ENCODE measurements at places on chromosomes 12 and 14.
A peak's percentile ranks its signal among the peaks of the same experiment; 100 is the strongest.

DNA sequence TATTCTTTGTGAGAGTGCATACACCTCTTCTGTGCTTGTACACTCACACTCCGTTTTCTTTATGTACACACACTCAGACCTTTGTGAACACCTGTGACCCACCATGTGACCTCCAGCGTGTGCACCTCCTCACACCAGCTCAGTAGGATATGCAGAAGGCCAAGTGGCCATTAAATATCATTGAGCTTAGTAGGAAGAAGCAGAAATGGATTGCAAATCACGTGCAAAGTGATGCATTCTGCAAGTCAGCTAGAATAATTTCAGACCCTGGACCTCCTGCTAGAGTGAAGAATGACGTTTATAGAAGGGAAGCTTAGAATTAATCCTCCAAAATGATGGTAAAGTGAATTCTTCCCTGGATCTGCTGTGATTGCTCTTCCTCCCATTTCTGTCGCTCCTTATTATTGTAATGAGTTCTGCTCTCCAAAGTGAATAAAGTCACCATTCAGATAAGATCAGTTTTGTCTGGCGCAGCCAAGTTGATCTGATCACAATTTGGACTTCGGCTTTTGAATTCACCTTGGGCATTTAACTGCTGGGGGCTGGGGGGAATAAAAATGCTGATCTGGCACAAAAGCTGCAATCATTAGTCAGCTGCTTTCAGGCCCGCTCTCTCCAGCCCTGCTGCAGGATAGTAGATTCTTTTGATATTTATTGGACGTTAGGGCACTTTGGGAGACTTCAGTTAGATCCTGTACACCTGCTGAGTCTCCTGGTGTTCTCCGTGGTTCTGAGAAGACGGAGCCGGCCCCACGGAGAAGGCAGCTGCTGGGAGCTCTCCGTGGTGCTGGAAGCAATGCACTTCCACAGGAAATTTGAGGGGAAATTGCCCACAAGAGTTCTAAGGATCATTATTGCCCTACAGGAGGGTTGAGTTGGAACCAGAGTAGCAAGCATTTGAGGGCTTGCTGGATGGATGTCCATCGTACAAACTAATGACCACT is 12.4 kb upstream of the NRXN3 start:
- DNase-seq = no peak

GRCh38 chr12:88273450-88273849 is 131.3 kb downstream of the TMTC3 start:
- no peak for DNase-seq

GRCh38 chr14:61350427-61351270 is 29.3 kb downstream of the PRKCH start:
- no peak for DNase-seq

DNA sequence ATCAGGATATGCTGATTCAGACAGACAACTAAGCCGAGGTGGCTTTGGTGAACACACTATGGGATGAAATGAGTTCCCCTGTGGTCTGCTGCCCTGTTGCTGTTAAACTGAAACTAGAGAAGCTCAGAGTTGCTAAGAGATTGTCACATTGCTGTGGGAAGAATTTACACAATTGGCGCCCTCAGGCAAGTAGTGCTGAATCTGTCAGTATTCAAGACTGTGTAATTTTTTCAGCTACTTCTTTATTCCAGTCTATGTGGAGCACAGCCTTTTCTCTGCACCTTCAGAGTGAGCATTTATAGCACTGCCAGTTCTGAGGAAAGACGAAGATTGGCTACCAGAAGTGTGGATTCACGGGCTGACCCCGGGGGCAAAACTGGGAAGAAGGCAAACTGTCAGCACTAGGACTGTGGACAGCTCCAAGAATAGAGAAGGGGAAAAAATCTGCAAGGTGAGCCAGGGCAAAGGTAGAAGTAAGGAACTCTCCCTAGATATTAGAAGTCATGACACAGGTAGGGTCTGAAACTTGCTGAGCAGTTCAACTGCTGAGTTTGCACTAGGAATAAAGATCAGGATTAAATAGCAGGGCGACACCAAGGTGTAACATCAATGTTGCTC is 218.8 kb upstream of the TMPO start:
- DNase-seq = no peak

GRCh38 chr12:26106347-26106746 is 18.5 kb downstream of the BHLHE41 start:
- DNase-seq = no peak

DNA sequence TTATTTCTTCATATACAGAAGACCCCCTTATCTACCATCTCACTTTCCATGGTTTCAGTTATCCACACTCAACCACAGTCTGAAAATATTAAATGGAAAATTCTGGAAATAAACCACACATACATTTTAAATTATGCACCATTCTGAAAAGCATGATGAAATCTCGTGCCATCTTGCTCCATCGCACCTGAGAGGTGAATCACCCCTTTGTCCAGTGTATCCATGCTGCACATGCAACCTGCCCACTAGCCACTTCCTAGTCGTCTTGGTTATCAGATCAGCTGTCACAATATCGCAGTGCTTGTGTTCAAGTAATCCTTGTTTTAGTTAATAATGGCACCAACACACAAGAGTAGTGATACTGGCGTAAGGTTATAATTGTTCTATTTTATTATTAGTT is 145.7 kb downstream of the C12orf42 start:
- DNase-seq = no peak

DNA sequence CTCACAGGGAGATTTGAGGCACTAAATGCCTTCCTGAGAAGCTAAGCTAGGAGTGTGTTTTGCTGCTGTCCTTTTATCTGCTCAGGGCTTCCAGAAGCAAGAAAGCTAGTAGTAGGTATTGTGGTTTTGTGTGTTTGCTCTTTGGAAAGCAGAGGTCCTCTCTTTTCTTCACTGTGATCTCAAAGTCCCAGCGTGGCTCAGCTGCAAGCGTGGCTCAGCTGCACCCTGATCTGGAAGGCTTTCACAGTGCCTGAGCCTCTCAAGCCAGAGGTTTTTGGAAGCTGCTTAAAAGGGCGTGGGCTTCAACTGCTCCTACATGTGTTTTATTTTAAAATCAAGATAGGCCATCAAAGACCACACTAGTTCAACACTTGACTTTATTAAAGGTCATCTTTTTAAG is 337.4 kb upstream of the RGS6 start:
- no peak for DNase-seq

DNA sequence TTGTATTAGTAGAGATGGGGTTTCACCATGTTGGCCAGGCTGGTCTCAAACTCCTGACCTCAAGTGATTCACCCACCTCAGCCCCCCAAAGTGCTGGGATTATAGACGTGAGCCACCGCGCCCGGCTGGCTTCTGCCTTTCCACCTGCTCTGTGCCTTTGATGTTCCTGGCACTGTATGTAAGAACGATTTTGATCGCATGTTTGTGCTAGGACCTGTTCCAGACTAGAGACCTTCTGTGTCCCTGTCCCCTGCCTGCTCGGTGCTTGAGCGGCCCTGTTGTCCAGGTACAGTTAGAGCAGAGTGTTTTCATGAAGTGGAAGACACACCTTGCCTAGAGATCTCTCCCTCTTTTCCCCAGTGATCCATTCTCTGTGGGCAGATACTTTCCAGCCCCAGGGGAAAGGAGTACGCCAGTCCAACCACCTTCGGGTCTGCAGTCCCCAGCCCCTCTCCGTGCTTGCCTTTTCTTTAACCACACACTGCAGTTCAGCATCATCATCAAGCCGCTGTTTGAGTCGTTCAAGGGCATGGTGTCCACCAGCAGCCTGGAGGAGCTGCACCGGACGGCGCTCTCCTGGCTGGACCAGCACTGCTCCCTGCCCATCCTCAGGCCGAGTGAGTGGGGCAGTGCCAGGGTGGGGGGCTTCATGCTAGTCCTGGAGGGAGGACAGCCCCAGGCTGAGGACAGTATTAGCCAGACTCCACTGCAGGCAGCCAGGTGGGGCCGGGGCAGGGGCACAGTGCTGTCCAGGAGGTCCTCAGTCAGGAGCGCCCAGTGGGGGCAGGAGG is 33.4 kb downstream of the IL31 start:
- no peak for DNase-seq

- peak; percentile 14 for DNase-seq
These were observed 2.0 kb upstream of the ART4 start for GRCh38 chr12:14845350-14845750.

GRCh38 chr12:72011374-72011773 is 72.7 kb downstream of the TPH2 start:
- no peak for DNase-seq

GRCh38 chr12:6934110-6934509 is 6.4 kb downstream of the ATN1 start:
- DNase-seq = no peak

GRCh38 chr14:52329678-52330369 is 15.7 kb downstream of the PTGER2 start:
- no peak for DNase-seq

GRCh38 chr12:129854591-129854990 is 49.2 kb downstream of the TMEM132D start:
- no peak for DNase-seq

- DNase-seq = no peak
These were observed 26.8 kb upstream of the TCL1B start for GRCh38 chr14:95659293-95659989.

DNA sequence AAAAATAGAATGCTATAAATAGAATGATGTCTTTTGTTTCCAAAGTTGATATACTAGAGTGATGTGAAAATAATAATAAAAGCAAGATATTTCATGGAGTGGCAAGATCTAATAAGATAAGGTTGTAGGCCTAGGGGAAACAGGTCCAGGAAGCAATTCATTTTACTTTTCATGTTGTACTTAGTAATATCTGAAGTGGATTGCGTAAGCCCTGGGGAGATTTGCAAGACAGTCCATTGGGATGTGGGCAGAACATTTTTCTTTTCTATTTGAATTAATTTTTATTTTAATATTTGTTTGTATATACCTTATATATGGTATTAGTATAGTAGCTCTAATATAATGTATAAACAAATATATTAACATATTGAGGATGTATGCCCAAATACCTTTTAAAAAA is 7.5 kb downstream of the NUBPL start:
- no peak for DNase-seq

- no peak for DNase-seq
These were observed 417.2 kb upstream of the SYT1 start for GRCh38 chr12:78447373-78447772.

DNA sequence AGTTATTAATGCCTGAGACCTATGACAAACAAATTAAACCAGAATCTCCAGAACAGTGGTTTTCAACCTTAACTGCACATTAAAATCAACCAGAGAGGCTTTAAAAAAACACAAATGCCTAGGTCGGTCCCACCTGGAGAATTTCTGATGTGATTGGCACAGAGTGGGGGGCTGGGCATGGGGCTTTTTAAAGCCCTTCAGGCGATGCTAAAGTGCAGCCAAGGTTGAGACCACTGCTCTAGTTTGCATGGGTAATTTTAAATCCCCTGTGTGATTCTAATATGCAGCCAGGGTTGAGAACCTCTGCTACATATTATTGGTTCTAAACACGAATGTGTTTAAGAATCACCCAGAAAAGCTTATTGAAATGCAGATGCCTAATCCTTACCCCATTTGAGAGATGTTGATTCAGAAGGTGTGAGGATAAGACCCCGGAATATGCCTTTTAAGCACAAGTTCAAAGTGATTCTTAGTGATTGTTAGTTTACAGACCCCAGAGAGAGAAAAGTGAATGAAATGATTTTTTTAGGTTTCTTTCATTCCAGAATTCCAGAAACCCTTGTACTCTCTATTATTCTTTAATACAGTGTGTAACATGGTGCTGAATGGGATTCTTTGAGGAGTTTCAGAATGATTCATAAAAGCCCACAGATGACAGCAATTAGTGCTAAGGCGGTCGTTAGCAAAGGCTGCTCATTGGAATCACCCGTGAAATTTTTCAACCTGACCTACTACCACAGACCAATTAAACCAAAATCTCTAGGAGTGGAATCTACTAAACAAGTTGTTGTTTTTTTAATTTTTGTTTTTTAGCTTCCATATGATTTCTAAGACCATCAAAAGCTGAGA is 44.9 kb downstream of the LIN7A start:
- no peak for DNase-seq

GRCh38 chr14:94867946-94868771 is 98.2 kb upstream of the GSC start:
- DNase-seq = no peak

GRCh38 chr12:89556976-89557375 is 31.1 kb upstream of the POC1B start:
- DNase-seq = no peak

DNA sequence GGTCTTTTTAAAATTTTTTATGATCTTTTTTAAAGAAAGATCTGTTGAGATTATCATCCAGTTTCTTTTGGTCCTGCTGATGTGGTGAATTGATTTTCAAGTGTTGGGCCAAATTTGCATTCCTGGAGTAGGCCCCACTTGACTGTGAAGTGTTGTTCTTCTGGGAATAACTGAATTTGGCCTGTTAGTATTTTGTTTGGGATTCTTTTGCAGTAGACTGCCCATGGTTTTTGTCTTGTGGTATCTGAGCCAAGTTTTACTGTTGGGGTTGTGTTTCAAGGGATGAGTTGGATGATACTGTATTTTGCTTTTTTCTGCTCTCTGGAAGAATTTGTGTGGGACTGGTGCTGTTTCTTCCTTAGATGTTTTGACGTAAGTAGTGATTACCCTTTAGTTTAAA is 4.0 kb upstream of the SYCP3 start:
- DNase-seq = no peak

DNA sequence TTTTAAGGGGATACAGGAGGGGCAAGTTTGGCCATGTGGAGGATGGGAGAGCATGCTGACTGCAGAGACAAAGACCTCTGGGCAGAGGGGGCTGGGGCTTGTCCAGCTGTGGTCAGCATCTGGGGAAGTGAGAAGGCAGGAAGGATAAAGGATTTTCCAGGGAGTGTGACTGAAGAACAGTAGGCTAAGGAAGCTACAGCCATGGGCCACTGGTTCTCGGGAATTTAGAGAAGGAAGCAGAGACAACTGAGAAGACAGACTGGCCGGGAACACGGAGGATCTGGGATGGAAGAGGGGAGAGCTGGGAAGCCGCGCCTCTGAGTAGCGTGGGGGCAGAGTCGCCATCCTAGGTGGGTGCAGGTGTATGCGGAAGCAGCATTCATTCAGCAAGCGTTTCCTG is 7.0 kb upstream of the PGAM5 start:
- no peak for DNase-seq

DNA sequence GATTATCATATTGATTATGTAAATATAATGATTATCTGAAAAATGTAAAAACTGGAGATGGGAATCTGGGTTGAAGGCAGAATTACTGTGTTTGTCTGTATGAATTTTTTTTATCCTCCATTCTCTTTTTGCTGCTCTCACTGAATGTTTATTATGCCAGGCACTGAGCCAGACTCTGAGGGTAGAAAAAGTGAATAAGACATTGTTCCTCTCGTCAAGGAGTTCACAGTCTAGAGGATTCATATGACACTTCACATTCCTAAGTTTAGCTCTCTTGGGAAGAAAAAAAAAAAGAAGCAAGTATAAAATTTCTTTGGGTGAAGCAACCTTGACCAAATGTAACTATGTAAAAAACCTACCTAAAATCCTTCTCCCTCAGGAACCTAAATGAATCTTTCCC is 120.9 kb upstream of the LMO3 start:
- no peak for DNase-seq

DNA sequence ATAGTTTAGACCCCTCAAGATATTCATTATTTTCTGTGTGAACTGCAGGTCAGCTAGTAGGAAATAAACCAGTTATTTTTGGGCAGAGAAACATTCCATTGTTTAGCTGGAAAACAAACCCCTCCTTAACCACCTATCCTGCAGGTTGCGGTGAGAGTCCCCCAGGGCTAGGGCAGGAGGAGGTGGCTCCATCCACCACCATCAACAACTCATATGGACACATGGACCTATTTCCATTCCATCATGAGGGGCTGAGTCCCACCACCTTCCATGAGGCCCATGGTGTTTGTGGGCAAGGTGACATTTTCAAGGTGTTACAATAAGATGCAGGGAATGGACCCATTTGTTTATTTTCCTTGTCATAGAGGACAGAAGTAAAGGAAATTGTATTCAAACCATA is 160.1 kb downstream of the FOXN3 start:
- no peak for DNase-seq

Data from GM12892 (cell line).